ENCODE measurements at places on chromosomes 4 and X.

GRCh38 chrX:126718440-126718839, 101.1 kb upstream of the PRR32 start:
- no peak for DNase-seq

DNA sequence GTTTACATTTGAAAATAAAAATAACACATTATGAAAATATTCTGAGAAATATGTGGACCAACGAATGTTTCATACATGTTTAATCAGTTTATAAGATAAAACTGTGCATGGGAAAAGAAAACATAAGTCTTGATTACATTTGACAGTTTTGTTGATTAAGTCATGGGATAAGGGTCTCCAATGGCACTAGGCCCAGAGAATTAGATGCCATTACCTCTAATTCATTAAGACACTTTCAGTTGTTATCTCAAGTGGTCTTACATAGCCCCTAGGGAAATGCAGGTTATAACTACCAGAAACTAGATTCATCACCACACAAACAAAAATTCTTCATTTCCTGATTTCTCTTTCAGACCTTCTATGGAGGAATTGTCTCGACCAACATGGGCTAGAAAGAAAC, 300.8 kb downstream of the PCDH7 start:
- no peak for DNase-seq

DNA sequence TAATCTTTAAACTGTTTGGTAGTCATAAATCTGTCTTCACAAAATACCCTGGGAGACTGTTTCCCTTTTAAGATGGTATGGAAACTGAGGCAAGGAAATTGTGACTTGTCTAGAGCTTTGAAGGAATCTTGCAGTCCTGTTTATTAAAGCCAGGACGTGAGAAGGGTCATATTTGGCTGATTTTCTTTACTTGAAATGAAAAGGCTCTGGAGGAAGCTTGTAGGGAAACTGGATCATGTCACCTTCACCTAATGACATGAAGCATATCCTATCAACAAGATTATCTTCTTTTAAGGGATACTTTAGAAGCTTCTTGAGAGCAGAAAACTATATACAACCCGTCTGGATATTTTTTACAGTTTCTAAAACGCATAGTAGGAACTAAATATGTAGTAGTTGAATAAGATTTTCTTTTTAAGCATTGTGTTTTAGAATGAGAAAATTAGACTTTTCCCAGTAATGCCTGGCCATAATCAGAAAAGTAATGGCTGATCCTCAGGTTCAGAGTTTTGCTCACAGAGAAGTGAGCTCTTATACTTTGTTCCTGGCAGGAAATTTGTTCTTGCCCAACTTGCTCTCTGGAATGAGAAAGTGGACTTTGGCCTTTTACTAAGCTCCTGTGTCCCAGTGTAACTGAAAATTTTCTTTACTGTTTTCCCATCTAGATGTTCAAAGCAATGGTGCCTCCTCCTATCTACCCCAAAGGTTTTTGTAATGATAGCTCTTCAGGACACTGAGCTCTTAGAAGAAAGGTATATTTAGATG, 136.8 kb upstream of the AFF2 start:
- DNase-seq, result no peak

DNA sequence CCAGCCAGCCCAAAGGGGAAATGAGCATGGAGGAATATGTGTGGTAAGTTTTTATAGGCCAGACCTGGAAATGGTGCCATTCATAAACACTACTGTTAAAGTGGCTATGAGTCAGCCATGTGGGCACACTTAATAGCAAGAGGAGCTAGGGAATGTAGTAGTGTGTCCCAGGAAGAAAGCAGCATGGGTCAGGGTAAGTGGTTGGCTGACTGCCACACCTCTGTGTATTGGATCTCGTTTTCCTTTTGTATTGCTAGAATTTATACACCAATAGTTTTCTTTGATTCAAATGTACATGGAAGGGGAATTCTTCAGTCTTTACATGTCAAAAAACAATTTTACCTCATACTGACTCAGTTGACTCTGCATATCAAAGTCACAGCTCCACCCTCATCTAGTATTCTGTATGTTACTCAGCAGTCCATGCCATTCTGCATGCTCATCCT, 22.9 kb upstream of the SGMS2 start:
- DNase-seq, result no peak

DNA sequence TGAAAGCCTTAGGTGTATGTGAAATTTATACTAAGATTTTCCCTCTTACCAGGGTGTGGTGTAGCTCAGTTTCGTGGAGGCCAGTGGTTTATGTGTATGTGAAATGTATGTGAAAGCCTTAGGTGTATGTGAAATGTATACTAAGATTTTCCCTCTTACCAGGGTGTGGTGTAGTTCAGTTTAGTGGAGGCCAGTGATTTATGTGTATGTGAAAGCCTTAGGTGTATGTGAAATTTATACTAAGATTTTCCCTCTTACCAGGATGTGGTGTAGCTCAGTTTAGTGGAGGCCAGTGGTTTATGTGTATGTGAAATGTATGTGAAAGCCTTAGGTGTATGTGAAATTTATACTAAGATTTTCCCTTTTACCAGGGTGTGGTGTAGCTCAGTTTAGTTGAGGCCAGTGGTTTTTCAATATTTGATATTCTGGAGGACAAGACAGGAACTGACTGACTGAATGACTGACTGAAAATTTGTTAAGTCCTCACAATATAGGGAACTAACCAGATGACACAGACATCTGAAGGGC, 143.7 kb downstream of the NEXMIF start:
- DNase-seq, result no peak

DNA sequence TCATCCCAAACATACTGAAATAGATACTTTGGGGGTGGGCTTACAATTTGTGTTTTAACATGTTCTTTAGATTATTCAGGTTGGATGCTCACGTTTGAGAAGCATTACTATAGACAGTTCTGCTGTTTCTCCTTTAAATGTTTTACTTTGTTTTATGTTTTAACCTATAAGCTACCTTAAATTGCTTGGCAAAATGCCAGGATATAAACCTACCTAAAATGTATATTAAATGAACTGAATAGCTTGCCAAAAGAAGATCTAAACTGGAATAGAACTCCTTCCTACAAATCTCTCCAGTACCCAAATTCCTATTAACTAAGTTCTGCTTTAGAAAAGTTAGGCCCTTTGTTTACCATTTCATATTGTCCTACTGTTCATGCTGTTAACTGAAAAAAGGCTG, 124.4 kb downstream of the TBX22 start:
- DNase-seq, result no peak

DNA sequence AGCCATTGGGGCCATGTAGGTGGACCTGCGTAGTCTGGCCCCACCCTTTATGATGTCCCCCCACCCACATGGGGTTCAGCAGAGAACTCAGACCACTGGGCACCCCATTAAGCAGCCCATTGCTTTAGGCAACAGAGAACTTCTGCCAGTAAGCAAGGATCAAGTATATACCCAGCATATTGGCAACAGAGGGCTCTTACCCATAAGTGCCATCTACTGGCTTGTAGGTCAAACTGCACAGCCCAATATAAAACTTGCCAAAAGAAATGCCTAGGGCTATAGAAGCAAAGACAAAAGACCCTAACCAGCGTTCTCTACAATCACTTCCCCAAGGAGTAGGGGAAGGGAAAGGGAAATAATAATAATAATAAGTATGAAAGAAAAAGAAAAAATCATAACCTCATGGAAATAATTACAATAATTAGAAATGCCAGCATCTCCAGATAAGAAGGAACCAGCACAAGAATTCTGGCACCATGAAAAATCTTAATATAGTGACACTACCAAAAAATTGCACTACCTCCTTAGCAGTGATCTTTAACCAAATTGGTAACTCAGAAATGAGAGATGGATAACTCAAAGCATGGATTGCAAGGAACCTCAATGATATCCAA, 1090.7 kb downstream of the FAT4 start:
- DNase-seq, result no peak

- DNase-seq, result no peak
Observed at GRCh38 chr4:126799416-126799815, 833.3 kb upstream of the INTU start.

DNA sequence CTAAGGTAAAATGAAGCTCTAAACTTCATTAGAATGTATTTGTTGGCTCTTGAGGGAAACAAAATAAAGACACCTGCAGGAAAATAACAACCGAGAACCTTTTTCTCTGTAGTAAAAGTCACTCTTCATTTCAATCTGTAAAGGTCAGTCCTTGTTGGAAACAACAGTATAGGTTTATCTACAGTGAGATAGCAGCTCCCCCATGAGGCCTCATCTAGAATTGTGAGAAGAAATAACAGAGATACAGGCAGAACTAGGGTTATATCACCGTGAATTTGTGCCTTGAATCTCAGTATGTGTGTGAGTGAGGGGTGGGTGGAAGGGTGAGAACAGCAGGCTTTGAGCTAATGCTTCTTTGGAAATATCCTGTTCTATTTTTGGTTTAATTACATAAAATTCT, 107.8 kb upstream of the FMR1 start:
- DNase-seq, result no peak

DNA sequence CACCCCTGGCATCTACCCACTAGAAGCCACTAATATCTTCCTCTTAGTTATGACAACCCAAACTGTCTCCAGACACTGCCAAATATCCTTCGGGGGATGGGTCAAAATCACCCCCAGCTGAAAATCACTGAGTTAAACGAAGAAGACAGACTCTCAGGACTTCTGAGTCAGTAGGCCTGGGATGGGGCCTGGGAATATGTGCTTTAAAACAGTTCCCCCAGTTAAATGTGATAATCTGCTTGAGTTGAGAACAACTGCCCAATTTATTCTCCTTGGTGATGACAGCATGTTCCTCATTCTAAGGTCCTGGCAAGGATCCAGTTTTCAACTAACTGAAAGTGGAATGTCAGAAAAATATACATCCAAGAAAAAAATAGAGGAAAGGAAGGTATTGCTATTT, 52.4 kb downstream of the CBLL2 start:
- no peak for DNase-seq

DNA sequence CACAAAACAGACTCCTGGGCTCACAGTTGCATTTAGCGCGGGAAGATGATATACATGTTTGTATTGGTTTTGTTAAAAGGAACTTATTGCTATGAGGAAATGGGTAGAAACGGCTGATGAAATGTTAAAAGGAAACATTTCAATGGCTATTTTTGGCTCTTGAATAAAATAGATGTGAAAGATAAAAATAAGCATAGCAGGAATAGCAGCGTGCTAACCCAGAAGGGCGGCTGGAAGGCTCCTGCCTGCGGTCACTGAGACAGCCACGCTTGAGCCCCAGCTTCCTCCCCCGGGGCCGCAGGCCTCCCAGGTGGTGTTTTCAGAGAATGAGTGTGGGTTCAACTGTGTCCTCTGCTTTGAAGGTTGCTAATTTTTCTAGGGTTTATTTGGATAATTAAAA, 35.0 kb upstream of the CLCN4 start:
- DNase-seq, result no peak

DNA sequence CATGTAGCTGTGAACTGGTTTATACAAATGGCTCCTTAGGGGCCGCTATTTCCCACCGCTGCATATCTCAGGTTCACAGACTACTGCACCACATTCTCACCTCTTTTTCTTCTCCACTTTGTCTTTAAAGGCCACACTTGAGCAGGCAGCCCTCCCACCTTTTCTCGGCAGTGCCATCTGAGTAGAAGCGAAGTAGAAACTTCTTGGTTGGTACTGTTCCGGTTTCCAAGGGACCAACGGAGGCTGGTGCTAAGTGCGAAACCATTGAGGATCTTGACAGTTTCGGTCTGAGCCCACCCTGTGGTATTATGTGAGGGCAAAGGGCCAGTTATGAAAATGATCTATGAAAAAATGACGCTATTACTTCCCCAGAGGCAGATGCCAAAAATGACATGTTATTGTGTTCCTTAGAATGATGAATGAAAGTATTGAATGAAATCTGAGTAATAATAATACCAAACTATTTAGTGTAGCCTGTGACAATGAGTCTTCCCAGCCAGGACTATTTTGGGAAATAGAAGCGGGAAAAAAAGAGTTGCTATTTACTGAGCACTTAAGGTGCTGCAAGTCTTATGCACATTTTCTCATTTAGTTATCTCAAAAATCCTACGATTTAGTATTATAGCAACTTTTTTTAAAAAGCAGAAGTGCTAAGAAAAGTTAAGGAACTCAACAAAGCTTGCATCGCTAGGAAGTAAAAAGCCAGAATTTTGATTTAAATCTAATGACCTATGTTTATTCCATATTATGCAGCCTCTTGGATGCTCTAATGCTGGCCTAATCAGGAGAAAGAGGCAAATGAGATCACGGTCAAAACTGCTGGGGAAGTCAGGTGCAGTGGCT, 29.6 kb upstream of the CHRNA9 start:
- no peak for DNase-seq

DNA sequence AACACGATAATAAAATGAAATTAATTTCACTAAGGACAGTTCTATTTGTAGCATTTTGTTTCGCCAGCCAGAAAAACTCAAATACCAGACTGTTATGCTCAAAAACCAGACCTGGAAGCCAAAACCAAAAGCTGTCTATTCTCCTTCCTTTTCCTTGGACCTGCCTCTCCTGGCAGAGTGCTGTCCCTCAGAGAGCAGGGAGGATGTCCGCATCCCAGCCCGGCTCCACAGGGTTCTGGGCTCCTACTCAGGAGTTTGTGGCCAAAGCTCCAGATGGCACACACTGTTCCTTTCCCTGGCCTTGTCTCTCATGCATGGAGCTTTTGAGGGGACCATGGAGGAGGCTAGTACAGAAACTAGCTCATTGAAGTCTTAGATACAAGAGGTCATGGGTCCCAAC, 41.9 kb upstream of the C1QTNF7 start:
- no peak for DNase-seq

GRCh38 chr4:146646593-146647325, 8.1 kb downstream of the POU4F2 start:
- DNase-seq, result no peak

DNA sequence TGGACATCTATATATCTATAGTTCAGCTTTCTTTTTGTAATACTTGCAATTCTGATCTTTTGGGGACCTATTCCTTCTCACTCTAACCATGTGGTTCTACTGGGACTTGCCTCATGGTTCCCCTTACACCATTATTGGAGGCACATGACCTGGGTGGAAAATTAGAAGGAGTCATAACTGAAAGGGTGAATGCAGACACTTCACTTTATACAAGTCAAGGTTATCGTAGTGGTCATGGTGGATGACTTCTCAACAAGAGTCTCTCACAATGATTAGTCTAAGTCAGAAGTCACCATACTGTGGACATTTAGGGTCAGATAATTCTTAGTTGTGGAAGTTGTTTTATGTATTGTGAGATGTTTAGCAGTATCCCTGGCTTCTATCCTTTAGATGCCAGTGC, 10.5 kb upstream of the EIF4E start:
- no peak for DNase-seq

DNA sequence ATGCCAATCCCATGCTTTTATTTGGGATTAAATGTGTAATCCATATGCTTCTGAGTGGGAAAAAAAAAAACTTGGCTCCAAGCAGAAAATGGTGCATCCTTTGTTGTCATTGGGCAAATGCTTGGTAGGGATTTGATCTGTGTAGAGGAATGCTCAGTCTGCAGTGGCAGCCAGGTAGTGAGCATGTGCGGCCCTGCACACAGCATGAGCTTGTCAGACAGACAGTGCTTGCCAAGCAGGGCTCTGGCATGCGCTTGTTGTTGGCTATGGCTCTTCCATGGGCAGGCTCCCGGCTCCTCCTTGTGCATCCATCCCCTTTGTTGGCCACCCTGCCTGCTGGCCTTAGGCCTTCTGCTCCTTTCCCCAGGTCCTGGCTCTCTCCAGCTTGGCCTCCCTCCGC, 130.3 kb downstream of the GPR143 start:
- DNase-seq, result no peak

- DNase-seq, result no peak
Observed at GRCh38 chr4:86653237-86653865, 59.2 kb downstream of the PTPN13 start.

GRCh38 chr4:171334549-171334948, 478.7 kb upstream of the GALNTL6 start:
- no peak for DNase-seq

Measured in stimulated activated CD8-positive, alpha-beta memory T cell treated with anti-CD3 and anti-CD28 coated beads, Interleukin-4, amount 100 ng/mL, for 1 hour (primary cell).